ENCODE measurements at places on chromosomes 3 and 15. TPM values are rescaled to one million over a fixed set of nuclear protein-coding genes. Genes with fewer than 3 reads are reported as not detected.

TRIM71 gene
- 1.7 TPM for total RNA-seq

- no peak for DNase-seq
These were observed 92.5 kb upstream of the MBNL1 start for GRCh38 chr3:152176241-152176640.

MCF2L2 gene
- 29.6 TPM for total RNA-seq

- no peak for DNase-seq
These were observed 219.7 kb upstream of the NAALADL2 start for GRCh38 chr3:174639406-174639805.

DNA sequence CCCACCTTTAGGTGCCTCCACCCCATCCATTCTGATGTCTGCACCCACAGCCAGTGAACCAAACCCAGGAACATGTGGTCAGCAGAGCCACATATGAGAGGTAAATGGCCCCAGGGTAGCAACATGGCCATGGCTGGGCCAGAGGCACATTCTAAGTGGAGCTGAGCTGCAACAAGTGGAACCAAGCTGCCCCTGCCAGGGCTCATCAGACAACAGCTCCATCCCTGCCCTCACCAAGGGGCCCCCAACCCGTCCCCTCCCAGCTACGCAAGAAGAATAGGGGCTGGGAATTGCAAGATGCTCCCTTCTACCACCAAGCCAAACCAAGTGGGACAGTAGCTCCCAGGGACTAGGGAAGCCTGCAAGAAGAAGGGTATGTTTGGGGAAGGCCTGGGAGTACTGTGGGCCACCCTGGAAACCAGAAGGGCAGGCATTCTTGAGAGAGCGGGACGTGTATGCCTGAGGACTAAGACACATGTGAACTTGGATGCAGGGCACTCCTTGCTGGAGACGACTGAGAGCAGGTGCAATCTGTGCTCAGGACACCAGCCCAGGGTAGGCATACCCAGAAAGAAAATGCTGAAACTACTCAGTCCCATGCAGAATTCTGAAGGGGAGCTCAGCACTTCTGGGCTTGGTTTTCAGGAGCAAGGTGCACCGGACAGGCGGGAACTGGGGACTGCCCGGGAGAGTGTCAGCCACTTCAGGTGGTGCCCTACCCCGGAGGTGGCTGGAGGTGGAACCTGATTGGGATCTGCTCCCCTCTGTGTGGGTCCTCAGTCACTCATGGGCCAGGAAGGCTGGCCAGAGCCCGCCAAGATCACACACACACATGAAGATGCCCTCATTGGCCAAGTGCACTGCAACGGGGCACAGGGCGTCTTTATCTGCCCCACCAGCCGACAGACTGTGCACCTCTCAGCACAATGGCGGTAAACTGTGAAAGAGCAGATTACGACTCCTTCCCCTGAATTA is 9.5 kb downstream of the MYL3 start:
- DNase-seq = no peak

DNA sequence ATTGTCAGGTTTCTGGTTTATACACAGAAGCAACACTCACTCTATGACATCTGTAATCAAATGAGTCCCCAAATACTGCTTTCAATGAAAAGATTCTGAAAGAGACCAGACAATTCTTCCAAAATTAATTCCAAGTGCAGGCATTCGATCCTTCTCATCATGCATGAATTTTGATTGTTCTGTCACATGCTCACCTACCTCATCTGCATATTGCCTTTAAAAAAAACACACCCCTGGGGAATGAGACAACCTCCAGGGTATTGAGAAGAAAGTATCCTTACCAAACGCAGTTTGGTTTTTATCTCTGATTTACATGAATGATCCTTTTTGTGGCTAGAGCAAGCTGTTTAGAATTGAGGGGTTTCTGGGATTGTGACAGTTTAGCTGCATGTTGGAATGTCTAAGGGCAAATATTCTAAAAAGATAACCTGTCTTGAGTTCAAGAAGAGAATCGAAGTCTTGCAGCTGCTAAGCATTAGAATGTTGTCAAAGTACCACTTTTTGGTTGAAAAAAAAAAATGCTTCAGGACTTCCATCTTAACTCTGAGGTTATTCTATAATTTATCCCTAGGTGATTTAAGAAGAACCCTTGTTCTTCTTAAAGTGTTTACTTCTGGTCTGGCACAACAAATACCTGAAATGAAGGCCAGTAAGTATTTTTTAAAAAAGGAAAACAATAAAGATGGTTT is 653.1 kb downstream of the RBMS3 start:
- no peak for DNase-seq

GABRB3 gene
- 28.7 TPM for total RNA-seq

THSD4 gene
- total RNA-seq = 127 TPM

DNA sequence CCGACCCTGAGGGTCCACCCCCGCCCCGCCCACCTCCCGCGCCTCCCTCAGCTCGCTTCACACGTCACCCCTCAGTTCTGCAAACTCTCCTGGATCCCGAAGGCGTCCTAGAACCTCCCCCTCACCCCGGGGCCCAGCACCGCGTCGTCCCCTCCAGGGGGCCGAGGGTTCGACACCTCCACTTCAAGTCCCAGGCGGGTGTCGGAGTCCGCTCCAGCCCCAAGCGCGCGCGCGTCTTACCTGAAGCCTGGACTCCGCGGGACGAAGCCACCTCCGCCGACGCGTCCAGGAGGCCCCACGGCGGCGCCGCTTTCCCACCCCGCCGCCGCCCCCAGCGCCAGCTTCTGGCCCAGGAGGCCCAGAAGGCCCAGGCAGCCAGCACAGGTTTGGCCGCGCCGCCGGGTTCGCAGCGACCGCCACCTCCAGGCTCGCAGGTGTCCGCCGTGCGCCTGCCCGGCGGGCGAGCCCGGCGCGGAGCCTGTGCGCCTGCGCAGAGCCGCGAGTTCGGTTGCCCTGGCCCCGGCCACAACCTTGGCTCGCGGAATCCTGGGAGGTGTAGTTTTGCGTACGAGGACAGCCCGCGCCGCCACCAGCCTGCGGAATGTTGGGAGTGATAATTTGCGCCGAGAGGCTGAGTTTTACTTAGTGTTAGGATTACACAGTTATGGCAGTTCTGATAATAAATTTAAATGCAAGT is at the start of gene POMGNT2:
TSS of gene POMGNT2 (minus strand) at position 484 of the 697 bp plus-strand sequence. CDS start 24,648 bp downstream, outside the sequence.
- DNase-seq = peak; percentile 72

KY gene
- total RNA-seq = 2.5 TPM

CFAP161 gene
- 5.4 TPM for total RNA-seq

- DNase-seq = no peak
These were observed 280.4 kb downstream of the ULK4 start for GRCh38 chr3:41681479-41681878.

GRCh38 chr15:75776065-75776423 is 63.4 kb upstream of the CSPG4 start:
- no peak for DNase-seq

DNA sequence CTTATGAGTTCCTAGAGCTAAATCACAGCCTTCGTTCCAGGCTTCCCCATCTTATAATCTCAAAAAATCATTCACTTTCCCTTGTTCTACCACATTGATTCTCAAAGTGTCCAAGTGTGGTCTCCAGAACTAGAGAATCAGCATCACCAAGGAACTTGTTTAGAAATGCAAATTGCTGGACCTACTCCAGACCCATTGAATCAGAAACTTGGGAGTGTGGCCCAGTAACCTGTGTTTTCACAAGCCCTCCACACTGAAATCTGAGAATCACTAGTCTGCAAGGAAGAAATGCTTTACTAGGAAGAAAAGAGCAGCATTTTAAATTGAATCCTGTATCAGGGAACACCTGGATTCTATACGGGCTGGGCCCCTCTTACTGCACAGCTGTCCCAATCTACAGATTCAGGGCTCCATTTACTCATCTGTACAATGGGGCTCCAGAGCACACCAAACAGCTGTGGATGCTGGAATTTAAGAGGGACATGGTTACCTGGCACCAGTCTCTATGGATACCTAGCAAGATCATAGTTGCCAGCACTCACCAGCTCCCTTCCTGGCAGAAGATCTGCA is 3.9 kb downstream of the MEGF11 start:
- DNase-seq = peak; percentile 61

GOLGA8J gene
- 0.40 TPM for total RNA-seq

DNA sequence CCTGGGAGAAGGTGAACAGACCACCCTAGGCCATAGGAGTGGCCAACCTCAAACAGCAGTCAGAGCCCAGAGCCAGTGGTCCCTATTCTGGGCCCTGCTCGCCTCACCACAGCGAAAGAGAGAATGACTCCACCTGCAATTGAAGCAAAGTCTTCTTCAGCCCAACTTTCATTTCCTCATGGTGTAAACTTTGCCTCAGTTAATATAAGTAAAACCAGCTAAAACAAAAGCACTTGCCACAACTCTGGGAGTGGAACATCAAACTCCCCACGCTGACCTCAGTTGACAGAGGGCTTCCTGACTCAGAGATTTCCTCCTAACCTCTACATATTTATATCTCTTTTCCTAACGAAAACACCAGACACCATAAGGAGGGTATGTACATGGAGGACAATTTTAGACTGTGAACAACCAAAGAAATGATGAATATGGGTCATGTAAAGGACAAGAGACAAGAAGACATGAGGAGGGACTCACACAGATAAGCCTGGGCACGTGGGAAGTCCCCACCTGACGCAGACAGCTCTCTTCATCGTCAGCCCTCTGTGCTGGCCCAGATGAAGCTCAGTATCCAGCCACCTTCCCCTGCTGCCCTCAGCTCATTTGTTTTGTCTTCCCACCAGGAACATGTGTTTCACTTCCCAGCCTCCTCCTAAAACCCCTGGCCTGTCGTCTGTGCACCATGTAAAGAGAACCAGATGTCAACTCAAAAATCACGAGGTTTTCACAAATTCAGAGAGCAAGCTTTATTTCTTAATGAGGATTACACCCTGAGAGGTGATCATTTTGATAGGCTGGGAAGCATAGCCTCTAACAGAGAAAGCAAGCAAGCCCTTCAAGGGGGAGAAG is 140.9 kb downstream of the KCNMB2 start:
- no peak for DNase-seq
